ENCODE measurements at places on chromosomes 13 and 19. TPM values are rescaled to one million over a fixed set of nuclear protein-coding genes. Genes with fewer than 3 reads are reported as not detected.

DNA sequence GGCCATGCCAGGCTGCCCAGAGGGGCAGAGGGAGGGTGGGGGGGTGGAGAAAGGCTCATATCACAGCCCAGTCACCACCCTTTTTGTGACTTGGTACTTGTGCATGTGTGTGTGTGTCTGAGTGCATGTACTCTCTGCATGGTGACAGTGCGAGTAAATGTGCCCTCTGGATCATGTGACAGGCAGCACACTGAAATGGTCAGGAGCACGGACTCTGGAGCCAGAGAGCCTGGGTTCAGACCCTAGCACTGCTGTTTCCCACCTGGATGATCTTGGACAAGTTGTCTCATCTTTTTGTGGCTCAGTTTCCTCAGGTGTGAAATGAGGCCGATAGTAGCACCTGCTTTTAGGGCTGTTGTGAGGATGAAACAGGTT, 2.0 kb downstream of the CIC start:
- no peak for DNase-seq

GRCh38 chr13:106496072-106496997, 39.1 kb downstream of the EFNB2 start:
- DNase-seq = no peak

- DNase-seq = no peak
These were observed 20.4 kb upstream of the ZNF91 start for GRCh38 chr19:23415561-23416191.

GRCh38 chr13:100694722-100695508, 20.3 kb upstream of the TMTC4 start:
- DNase-seq = peak; percentile 71

CGB8 gene
- total RNA-seq = not detected

PRR20E gene
- total RNA-seq = not detected

Data from HT-29 (cell line).